Neural progenitor cell (in vitro differentiated cells): ENCODE measurements at places on chromosomes 16 and 17.

DNA sequence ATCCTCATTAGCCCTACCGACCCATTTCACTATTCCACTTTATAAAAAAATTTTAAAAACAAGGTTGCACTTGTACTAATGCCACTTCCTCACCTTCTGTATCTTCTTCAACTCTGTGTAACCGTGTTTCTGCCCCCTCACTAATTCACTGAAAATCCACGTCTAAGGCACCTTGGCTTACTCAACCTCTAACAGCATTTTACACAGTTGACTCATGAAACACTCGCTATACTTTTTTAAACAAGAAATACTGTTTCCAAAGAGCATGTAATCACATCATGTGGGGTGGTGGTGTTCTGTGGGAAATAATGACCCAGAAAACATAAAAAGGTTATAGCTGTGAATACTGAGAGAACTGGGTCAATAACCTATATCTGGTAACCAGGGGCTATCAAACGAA is 79.9 kb downstream of the NCOR1 start:
- DNase-seq = no peak

DNA sequence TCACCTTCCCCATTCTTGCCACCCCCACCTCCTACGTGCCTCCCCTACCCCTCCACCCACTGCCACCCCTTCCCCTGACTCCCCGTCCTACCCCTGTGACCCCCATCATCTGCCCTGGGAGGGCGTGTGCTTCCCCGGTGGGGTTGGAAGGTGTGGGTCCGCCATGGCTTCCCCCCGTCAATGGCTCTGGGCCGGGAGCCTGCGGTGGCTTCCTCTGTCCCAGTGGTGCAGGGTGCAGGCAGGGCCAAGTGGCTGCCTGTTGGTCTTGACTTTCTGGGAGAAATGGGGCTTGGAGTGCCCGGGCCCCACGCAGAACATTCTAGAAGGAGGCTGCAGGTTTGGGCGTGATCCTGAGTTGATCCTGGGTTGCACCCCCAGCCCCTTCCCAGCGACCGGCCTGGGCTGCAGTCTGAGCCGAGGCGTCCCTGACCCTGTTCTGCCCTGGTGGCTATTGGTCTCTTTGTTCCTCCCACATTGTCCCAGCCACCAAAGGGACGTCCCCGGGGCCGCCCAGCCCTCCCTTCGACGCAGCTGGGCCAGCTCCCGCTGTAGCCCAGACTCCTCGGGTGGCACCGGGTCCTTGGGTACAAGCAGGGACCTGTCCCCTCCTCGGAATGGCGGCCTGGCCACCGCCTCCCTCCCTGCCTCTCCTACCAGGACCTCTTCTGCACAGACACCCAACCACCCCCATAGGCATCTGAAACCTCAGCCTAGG is 25.7 kb downstream of the GSE1 start:
- DNase-seq = no peak

DNA sequence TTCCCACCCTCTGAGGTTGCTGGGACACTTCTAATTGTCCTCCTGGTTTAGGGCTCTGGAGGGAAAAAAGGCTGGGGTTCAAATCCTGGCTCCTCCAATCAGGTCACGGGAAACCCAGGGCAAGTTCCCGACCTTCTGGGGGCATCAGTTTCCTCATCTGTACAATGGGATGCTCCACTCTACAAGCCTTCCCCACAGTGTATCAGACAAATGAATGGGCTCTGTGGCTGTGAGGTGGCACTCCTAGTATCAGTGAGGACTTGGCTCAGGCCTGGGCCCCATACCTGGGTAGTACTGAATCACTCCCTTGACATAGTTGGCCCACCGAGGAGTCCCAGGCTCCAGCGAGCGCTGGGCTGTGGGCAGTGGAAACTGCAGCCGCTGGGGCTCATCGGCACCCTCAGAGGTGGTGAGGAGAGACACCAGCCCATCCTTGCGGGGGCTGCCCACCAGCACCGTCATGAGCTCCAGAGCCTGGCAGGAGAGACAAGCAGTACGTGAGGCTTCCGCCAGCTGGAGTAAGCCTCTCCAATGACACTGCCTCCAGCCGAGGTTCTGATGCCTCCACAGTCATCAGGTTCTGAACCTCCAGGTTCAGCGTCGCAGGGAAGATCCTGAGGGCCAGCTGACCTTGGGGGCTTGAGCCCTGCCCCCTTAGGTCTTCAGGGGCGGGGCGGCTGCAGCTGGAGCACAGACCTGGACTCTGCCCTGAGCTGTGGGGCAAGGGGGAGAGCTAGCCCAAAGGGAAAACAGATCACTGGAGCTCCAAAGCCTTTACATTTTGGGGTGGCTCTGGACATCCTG is 1.2 kb downstream of the GALK1 start:
- no peak for DNase-seq

- peak; percentile 100 for DNase-seq
Measured at GRCh38 chr17:36545465-36546417, 1.0 kb downstream of the GGNBP2 start.

- DNase-seq = peak; percentile 18
Measured at GRCh38 chr16:16871196-16871595, 492.3 kb downstream of the NPIPA7 start.

- no peak for DNase-seq
Measured at GRCh38 chr16:29821643-29822115, 1.4 kb downstream of the MVP start.

DNA sequence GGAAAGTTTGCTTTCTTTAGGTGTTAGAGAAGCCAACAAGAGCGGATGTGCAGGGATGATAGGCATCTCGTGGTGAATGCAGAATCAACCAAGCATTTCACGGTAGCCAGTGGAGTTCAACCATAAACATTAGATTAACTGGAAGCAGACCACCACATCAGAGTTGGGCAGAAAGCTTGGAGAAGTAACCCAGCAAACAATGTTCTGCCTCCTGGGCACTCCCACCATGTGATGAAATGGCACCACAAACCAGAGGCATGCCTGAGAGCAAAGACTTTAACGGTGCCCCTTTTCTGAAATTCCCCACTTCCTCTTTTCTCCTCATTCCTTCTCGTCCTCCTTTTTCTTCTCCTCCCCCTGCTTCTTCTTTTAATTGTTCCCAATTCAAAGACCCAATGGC is 193.5 kb upstream of the ANKFN1 start:
- no peak for DNase-seq

GRCh38 chr17:77310336-77310735 is 169.6 kb downstream of the SEC14L1 start:
- DNase-seq = no peak

- no peak for DNase-seq
Measured at GRCh38 chr16:10624527-10624926, 44.1 kb upstream of the EMP2 start.

DNA sequence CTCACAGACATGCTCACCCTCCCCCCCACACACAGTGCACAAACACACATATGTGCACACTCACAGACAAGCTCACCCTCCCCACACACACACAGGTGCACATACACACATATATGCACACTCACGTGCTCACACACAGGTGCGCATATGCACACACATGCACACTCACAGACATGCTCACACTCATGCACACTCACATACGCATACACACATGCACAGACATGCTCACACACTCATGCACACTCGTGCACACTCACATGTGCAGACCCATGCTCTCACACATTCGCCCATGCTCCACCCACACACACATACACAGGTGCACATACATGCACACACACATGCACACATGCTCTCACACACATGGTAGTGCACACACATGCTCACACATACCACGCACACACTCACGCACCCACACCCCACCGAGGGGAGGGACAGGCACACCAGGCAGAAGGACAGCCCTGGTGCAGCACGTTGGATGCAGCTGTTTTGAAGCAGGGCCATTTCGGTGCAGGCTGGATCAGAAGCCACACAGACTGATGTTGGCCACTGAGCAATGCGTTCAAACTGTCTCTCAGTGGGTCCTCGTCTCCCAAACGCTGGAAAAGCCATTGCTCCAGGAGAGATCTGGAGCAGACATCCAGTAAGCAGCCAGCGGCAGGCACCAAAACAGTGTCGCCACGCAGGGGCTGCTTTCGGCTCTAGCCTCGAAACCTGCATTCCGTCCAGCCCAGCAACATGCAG is 86.2 kb upstream of the ZNF469 start:
- no peak for DNase-seq

- no peak for DNase-seq
Measured at GRCh38 chr16:54605536-54606066, 319.0 kb upstream of the IRX3 start.

DNA sequence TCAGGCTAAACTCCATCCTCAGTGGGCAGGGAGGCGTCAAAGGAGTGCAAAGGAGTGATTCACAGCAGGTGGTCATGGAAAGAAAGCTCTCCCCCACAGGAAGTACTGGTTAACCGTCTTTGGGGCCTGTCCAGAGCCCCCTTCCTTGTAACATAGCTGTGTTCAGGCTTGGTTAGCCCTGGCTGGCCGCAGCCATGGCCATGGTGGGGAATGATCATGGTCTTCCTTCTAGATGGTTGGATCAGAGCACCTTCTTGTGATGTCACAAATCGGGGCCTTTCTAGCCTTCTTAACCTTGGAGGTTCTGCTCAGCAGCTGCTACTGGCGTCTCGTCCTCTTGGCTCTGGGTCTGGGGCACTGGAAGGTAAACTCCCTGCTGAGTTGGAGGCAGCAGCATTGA is 15.8 kb downstream of the NKD1 start:
- no peak for DNase-seq

- DNase-seq = peak; percentile 100
Measured at GRCh38 chr16:3123986-3124886, 10.6 kb upstream of the ZNF213 start.

DNA sequence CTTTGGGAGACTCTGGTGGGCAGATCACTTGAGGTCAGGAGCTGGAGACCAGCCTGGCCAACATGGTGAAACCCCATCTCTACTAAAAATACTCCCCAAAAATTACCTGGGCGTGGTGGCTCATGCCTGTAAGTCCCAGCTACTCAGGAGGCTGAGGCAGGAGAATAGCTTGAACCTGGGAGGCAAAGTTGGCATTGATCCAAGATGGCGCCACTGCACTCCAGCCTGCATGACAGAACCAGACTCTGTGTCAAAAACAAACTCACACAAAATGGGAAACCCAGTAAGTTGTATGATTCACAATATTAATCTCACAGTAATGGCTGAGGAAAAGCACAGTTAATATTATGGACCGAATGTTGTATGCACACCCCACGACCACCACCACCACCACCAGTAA is 24.3 kb downstream of the WSB1 start:
- no peak for DNase-seq

DNA sequence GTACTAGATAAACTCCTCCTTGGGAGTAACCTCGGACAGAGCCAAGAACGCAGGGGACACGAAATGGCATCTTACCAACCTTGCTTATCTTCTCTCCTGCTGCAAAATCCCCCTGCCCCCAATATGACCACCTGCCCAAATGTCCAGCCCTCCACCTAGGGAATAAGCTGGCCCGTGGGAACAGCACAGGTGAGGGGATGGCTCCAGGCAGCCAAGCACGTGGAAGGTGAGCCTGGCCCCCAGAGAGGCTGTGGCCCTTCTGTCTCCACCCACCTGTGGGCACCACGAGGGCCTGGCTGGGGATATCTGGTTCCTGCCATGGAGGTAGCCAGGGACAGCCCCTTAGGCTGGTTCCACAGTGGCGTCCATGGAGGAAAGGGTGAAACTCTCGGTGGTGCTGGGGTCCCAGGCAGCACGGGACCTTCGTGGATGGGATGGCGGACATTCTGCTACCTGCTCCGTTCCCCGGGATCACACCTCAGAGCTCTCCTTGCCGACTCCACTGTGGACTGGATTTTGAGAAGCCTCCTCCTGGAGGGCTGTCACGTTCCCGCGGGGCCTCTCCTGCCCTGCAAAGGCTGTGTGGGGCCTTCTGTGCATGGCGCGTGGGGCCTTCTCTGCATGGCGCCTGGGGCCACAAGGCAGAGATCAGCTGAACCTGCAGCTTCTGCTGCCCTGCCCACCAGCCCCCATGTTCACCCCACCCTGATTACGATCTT is 388.5 kb upstream of the TNRC6C start:
- no peak for DNase-seq

DNA sequence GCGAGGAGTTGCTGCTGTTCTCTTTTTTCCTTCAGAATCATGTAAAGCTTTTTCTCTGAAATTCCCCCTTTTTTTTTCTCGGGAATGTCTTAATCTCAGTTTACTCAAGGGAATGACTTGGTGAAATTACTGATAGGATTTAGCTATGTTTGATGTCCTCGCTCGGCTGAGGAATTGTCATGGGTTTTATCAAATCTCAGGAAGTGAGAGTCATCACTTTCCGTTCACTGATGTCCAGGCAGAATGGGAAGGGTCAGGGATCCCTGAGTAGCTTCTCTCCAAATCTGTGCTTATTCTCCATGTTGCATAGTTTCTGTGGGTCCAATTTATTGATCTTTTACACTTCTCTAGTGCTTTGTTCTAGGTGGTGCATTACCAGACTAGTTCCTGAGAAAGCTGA is 6.3 kb downstream of the IGSF6 start:
- no peak for DNase-seq

- DNase-seq = no peak
Measured at GRCh38 chr17:11511696-11512095, 86.6 kb upstream of the DNAH9 start.

GRCh38 chr17:52287611-52288010 is 129.1 kb upstream of the CA10 start:
- DNase-seq = no peak

- DNase-seq = no peak
Measured at GRCh38 chr16:55498101-55498500, 10.8 kb upstream of the LPCAT2 start.

DNA sequence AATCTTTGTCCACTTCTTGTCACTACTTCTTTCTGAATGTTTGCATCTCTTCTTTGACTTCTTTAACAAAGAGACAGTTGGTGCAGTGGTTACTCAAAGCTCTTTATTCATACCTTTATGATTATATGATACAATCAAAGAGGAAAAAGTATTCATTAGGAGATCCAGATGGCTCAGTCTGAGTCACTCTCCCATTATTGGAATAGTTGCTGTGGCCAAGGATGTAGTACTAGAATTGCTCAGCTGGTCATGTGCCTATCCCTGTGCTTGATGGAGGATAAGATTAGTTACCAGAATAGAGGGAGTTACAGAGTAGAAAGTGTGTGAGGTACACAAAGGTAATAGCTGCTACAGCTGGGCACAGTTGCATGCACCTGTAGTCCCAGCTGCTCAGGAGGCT is 18.3 kb downstream of the BCAS3 start:
- DNase-seq = no peak

DNA sequence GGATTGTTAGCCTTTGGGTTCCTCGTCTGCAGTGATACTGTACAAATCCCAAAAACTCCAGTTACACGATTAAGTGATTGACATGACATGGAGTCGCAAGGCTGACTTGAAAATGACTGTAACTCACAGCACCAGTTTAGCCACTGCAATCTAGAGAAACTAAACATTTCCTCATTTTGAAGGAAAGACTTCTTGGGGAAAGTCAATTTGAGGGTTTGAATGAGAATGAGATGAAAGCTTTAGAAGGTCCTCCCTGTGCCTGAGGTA is 4.8 kb downstream of the BANP start:
- DNase-seq = no peak

DNA sequence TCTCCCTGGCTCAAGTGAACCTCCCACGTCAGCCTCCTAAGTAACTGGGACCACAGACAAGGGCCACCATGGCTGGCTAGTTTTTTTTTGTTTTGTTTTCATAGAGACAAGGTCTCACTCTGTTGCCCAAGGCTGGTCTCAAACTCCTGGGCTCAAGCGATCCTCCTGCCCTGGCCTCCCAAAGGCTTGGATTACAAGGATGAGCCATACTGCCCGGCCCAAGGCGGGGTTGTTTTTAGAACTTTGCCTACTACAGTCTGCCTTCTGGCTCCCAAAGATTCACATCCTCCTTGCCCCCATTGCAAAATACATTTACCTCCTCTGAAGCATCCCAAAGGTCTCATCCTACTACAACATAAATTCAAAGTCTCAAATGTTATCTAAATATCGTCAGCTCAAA is 49.5 kb upstream of the PHOSPHO1 start:
- no peak for DNase-seq
